Inflammatory macrophage (primary cell): ENCODE measurements at places on chromosomes 6 and 20.

DNA sequence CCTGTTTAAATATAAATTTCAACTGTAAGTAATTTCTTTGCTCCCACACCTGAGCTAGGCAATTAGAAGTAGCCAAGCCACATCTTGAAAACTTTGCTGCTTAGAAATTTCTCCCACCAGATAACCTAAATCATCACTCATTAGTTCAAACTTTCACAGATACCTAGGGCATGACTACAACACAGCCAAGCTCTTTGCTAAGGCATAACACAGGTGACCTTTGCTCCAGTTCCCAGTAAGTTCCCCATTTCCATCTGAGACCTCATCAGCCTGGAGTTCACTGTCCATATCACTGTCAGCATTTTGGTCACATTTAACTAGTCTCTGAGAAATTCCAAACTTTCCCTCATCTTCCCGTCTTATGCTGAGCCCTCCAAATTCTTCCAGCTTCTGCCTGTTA lies 79.8 kb upstream of the OPRM1 start:
- DNase-seq = peak; percentile 25

DNA sequence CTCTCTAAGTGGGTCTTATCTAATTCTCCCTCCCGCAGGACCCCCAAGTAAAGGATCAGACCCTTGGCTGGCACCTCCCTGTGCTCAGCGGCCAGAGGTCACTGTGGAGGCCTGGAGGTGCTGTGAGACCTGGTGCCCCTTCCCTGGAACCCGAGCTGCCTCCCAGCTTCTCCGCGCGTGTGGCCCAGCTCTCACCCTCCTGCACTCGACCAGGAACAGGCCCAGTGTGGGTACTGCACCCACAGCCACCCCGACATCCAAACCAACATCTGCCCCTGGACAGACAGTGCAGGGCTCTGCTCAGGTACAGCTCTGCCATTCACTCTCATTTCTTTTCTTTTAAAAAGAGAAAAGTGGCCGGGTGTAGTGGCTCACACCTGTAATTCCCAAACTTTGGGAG lies 42.4 kb downstream of the TMEM242 start:
- DNase-seq = no peak

GRCh38 chr6:128303870-128304269 lies 216.5 kb downstream of the PTPRK start:
- DNase-seq = peak; percentile 28

- no peak for DNase-seq
These were observed 14.5 kb downstream of the LGSN start for GRCh38 chr6:63305277-63305676.

DNA sequence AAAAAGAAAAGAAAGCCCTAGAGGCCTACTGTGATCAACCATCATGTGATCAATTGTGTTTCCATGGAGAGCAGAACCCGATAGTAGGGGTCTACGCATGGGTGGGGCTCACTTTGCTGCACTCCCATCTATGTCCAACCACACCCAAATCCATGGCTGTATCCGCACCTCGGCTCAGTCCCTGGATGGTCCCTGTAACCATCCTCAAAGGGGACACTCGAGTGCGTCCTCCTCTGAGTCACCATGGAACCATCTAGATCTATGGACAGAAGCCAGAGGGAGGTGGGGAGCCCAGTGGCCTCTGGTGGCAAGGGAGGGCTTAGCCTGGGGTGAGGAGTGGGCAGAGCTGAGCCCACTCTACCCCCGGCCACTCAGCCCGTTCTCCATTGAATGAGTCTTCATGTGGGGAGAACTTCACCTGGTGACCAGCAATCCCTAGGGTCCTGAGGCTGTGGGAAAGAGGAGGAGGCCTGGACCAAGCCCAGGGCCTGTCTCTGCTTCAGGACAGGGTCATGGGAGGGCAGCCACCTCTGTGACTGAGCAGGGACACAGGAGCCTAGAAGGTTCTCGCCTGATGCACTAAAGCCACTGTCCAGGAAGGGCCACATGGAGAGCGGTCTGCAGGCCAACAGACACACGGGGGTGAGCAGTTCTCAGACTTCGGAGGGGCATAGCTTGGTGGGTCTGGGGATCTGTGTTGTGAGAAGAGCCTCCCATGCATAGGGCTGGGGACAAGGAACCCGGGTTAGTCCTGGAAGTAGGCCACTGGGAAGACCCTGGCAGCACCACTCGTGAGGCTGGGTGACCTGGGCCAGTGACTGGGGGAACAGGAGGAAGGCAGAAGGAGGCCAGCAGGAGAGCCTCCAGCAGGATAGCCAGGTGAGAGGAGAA lies 19.3 kb downstream of the RAET1L start:
- DNase-seq = no peak

DNA sequence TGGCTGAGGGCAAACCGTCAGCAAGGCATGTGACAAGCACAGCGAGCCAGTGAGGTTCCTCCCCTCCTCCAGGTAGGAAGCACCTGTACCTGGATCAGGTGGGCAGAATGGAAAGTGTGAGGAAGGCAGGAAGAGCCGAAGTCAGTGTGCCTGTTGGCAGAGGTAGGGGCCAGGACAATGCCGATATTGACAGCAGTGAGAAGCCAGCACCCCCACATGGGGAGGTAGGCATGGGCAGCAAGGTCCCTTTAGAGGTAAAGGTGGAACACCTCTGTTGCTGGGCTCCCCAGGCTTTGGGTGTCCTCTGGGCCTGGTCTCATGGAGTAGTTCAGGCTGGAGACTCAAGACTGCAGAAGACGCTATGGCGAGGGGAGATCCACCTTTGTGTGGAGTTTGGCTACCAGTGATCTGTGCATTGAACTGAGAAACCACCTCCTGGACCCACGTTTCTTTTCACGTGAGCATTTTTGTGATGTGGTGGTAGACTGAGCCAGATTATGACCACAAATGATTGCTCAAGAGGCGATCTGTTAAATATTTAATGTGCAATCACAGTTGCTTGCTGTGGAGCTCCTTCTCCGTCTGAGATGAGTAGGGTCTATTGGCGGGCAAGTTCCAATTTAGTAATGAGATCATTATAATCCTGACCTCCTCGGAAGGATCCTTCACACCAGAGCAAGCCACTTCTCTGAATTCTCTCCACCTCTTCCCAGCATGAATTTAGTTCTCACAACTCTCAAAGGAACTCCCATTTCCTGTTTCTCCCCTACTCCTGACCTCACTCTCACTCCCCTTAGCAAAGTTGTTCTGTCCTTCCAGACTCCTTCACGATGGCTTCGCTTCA lies 174.8 kb downstream of the CDH26 start:
- DNase-seq = no peak

DNA sequence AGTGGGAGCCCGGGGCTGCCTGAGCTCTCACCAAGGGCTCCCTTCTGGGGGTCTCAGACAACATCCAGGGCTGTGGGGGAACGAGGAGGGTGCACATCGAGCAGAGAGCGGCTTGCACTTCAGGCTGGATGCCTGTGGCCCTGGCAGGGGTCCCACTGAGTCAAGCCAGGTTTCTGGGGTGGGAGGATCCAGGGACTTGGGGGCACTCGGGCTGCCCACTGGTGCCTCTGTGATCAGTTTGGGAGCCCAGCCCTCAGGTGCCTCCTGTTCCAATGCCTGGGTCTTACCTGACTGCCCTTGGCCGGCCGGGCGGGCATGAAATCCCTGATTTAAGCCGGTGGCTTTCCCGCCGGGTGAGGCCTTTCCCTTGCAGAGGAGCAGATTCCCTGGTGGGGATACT lies 470 bp downstream of the COL20A1 start:
- DNase-seq = no peak

- DNase-seq = no peak
These were observed 10.0 kb upstream of the BLOC1S5 start for GRCh38 chr6:8074213-8074612.

- DNase-seq = peak; percentile 10
These were observed 117.5 kb upstream of the SAMD5 start for GRCh38 chr6:147390909-147391536.

- DNase-seq = no peak
These were observed 60.9 kb downstream of the IRF4 start for GRCh38 chr6:452301-453067.

- no peak for DNase-seq
These were observed 314.7 kb downstream of the PAX1 start for GRCh38 chr20:22020201-22020600.

DNA sequence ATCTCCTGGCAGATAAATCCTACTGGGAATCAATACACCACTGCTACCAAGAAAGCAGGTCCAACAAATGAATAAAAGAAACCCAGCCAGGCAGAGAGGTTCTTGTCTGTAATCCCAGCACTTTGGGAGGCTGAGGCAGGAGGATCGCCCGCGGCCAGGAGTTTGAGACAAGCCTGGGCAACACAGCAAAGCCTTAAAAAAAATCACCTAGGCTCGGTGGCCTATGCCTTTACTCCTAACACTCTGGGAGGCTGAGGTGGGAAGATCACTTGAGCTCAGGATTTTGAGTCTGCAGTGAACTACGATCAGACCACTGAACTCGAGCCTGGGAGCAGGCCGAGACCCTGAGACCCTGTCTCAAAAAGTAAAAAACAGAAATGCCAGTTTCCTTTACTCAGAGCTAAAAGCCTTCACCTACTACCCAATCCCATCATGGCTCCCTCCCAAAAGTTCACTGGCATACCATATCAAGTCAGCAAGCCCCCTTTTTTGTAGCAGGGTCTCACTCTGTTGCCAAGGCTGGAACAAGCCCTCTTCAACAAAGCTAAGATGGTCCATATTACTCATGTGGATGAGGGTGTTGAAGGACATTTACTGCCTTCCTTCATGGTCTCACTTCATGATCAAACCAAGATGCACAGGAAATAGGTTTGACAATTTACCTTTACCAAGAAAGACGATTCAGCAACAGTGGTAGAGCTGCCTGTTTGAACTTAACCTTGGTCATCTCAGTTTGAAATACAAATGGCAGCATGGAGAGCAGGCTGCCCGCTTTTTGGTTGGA lies 5.3 kb downstream of the SNX5 start:
- no peak for DNase-seq

DNA sequence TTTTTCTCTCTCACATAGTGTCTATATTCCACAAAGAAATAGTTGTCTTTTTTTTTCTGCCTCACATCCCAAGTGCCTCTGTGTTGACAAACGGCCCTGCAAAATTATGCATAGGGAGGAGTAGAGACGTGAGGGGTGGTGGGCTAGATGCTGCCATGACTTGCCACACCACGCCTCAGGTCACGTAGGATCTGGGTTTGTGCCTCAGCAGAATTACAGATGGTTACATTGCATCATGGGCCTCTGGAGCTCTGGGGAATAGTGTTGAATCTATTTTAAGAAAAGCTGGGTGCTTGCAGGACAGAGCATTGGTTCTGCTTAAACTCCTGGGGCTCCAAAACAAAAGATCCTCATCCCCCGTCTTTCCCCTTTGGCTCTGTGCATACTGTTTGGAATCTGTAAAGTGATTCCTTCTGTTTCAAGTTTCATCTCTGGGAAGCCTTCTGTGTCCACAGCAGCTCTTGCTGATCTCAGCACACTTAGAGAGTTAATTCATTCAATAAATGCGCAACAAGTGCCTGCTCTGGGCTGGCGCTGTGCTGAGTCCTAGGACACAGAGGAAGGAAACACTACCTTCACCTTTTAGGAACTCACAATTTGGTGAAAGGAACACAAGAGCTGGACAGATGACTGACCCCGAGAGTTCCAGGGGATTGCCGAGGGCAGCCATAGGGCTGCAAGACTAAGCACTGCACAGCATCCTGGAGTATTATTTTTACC lies 2.4 kb downstream of the FANCE start:
- peak; percentile 75 for DNase-seq

GRCh38 chr6:31402324-31403282 lies 792 bp upstream of the MICA start:
- DNase-seq = no peak

GRCh38 chr20:49919461-49919860 lies 4.1 kb upstream of the SPATA2 start:
- DNase-seq = peak; percentile 51

DNA sequence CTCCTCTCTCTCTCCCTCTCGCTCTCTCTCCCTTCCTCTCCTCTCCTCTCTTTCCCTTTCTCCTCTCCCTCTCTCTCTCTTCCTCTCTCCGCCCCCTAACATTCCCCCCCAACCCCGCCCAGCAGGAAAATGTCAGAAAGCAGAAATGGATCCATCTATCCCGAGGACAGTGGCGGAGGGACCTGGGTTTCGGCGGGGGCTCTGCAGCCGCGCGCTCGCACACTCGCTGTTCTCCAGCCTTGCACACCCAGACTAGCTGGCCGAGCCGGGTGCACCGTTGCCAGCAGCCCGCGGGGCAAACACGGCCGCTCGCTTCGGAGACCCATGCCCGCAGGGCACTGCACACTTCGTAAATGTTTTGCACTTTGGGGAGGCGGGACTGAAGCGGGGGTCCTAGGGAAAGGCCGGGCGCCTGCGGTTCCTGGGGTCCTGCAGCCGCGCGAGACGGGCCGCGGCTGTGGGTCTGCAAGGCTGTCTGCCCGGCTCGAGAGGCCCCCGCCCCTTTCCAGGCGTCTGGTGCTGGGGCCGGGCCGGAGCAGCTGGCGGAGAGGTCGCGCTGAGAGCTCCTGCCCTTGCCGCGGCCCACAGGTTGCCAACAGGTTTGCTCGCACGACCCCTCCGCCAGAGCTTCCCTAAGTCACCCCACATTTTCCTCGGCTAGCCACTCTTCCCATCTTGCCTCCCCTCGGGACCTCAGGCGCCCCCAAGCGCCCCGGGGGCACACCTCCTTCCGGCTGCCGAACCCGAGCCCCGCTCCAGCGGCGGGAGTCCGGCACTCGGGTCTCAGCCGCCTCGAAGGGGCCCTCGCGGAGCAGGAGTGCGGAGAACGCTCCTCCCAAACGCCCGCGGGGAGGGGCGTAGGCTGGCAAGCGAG lies 818 bp upstream of the MDGA1 start:
- no peak for DNase-seq

- peak; percentile 86 for DNase-seq
These were observed 55.9 kb downstream of the TBC1D7 start for GRCh38 chr6:13272131-13273046.

- no peak for DNase-seq
These were observed 165.1 kb upstream of the AFDN start for GRCh38 chr6:167661552-167662044.

- peak; percentile 5 for DNase-seq
These were observed 89.9 kb downstream of the TULP4 start for GRCh38 chr6:158402184-158402583.
